MM.1S (cell line): ENCODE measurements at places on chromosomes 1 and 21.
A peak's percentile ranks its signal among the peaks of the same experiment; 100 is the strongest.

DNA sequence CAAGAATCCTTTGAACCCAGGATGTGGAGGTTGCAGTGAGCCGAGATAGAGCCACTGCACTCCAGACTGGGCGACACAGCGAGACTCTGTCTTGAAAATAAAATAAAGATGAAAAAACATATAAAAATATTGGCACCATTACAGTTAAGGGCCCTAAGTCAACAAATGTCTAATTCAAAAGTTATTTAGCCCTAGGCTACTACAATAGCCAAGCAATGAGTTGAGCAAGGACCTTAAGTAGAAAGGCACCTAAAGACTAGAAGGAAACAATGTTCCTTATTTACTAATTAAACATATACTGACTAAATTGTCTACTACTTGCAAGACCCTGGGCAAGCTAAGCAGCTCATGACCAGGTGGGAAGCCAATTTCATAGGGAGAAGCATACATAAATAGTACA is 4.1 kb downstream of the PIK3R3 start:
- no peak for DNase-seq

DNA sequence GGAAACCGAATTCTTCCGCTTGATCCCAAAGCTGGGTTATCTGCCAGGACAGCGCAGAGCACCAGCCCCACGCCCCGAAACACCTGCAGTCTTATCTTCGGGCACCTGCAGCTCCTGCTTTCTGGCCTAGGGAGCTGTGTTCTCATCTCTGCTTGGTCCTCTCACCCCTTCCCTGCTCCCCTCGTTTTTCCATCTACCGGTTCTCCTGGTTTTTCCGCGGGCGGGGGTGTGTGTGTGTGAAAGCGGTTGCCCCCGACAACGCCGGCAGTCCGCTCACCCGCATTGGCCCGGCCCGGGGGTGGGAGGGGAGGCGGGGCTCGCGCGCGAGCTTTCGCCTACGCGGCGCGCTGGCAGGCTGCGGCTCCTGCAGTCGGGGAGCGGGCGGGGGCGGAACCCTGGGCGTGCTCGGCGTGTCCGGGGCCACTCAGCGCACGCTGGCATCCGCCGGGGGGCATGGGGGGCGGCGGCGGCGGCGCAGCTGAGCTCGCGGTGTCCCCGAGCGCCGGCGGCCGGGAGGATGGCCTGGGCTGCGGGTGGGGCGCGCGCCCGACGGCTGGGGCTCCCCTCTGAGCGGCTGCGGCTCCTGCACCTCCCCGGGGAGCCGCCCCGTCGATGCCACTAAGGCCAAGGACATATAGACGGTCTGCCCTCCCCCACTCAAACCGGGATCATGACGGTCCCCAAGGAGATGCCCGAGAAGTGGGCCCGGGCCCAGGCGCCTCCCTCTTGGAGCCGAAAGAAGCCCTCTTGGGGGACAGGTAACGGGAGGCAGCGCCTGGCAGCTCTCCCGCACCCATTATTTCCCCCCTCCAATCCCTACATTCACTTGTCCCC is 3.2 kb downstream of the ATP8B2 start:
- peak; percentile 93 for DNase-seq

- DNase-seq = peak; percentile 27
Observed at GRCh38 chr1:154493276-154493675, 8.7 kb upstream of the TDRD10 start.

DNA sequence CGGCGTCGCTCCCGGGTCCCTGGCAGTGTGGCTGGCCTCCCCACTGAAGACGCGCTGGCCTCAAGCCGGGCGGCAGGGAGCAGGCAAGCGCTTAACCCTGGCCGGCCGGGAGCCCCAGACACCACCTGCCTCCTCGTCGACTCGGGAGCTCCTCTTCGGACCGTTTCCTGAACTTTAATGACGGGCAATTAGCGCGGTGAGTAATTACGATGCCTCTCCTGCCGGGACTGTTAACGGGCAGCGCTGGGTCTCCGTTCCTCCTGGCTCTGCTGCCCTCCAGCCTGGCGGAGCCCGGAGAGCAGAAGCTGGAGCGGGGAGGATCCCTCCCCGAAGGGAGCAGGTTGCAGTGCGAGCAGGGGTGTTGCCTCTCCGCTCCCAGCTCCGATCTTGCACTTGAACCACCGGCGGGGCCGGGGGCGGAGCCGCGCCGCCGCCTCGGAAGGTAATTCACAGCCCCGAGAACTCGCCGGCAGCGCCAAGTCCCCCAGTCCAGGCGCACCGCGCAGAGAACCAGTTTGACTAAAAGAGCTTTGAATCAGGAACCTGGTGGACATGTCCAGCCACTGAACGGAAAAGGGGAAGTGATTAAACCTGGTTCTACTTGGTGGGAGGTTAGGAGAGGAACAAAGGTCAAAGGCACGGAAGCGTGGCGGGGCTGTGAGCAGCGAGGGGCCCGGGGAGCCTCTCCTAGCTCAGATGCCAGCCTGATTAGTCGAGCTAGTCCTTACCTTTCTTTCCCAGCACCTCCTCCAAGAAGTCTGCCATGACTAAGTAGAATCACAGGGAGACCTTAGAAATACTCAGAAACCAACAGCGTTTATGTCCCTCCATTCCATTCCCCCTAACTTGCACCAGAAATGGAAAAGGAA is 18.3 kb upstream of the PLEKHA6 start:
- peak; percentile 22 for DNase-seq
